ENCODE measurements at places on chromosomes 7 and 10. TPM values are rescaled to one million over a fixed set of nuclear protein-coding genes. Genes with fewer than 3 reads are reported as not detected.

PPP1R17 gene
- not detected for total RNA-seq

DNA sequence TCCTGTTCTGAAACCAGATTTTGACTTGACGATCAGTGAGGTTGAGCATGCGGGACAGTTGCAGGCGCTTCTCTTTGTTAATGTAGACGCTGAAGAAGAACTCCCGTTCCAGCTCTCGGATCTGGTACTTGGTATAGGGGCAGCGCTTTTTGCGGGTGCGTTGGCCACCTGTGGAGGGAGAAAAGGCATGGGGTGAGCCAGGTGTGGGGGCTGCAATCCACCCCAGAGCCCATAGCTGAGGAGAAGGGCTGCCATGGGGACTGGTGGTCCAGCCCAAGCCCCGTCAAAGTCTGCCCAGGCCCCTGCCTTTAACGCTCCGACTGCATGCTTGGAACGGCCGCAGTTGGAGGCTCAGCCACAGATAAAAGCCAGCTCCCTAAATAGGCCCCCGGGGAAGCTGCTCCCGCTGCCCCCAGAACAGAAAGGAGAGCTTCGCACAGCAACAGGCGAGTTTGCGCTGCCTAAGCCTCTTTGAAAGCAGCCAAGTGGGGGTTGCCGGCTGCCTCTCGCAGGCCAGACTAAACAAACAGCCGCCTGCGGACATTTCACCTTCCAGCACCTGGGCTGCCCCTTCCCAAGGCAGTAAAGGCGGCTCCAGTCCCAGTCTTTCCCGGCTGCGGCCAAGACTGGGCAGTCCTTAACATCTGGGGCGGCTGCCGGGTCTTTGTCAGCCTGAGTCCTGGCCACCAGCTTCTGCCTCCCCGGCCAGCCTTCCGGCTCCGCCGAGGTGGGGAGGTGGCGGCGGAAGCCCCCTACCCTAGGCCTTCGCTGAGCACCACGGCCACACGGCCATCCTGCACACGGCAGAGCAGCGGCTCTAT lies 2.0 kb downstream of the HOXA11 start:
- DNase-seq, result no peak

DNA sequence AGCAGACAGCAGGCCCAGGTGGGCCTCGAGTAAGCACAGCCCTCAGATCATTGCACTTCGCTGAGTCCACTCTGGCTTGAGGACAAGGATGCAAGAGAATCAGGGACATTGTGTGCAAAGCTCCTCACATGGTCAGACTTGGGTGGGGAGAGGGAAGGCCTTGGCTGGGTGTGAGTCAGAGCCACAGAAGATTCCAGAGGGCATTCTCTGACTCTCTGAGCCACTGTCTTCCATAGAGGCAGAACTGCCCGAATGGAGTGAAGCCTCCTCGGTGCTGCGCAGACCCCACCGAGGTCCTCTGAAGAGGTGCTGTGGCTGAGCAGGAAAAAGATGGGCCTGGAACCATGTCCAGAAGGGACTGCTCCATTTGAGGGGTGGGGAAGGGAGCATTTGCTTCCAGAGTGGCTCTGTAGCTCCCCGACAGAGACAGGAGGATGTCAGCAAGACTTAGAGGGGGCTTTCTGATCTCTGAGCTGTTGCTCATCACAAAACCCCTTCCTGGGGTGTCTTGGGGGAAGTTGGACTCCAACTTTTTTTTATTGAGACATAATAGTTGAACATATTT lies 120.8 kb downstream of the PTPN20 start:
- DNase-seq, result no peak

- DNase-seq, result no peak
These were observed 79.5 kb upstream of the FAM20C start for GRCh38 chr7:112881-113280.

KCNMA1 gene
- not detected for total RNA-seq

OR2A1 gene
- not detected for total RNA-seq

TMEM184A gene
- not detected for total RNA-seq

ZNF277 gene
- total RNA-seq, result 31.0 TPM

GDF2 gene
- total RNA-seq, result not detected

CYP3A4 gene
- total RNA-seq, result not detected

SEMA4G gene
- total RNA-seq, result 1.4 TPM

DNA sequence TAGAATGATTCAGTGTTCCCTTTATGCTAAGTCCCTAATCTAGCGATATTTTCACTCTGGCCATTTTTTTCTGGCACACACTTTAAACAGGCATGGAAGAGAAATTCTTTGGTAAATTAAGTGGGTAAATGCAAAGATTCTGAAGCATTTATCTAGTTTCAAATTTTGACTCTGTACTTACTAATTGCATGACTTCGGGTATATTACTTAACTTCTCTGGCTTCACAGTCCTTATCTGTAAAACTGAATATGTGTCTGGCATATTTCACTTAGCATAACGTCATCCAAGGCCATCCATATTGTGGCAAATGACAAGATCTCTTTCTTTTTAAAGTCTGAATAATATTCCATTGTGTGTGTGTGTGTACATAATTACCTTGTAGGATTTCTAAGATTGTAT lies 114.5 kb downstream of the MBL2 start:
- no peak for DNase-seq

GRCh38 chr7:37320140-37320847 lies 128.4 kb downstream of the ELMO1 start:
- DNase-seq, result no peak

GRCh38 chr10:14129770-14130169 lies 201.0 kb downstream of the FRMD4A start:
- DNase-seq, result no peak

HHEX gene
- total RNA-seq, result 0.32 TPM

- peak; percentile 62 for DNase-seq
These were observed 154.3 kb downstream of the ZNF365 start for GRCh38 chr10:62528441-62528840.

GRCh38 chr10:71236286-71236685 lies 23.9 kb downstream of the UNC5B start:
- no peak for DNase-seq

Data from CD4-positive, alpha-beta memory T cell (primary cell).